ENCODE measurements at places on chromosomes 3 and 15. TPM values are rescaled to one million over a fixed set of nuclear protein-coding genes. Genes with fewer than 3 reads are reported as not detected.

The FGF12 gene
- total RNA-seq: not detected

The KAT2B gene
- 111 TPM for total RNA-seq

The CCR2 gene
- total RNA-seq: 57.8 TPM

The B3GALNT1 gene
- total RNA-seq: 6.5 TPM

Data from activated naive CD4-positive, alpha-beta T cell treated with anti-CD3 and anti-CD28 coated beads, Interleukin-2, amount 10 ng/mL, durations not matched to agents 5 hours and 36 hours (primary cell).